ENCODE measurements at places on chromosomes 7 and 10. TPM values are rescaled to one million over a fixed set of nuclear protein-coding genes. Genes with fewer than 3 reads are reported as not detected.

GRCh38 chr7:43170571-43170970, 58.1 kb downstream of the HECW1 start:
- DNase-seq, result no peak
- H3K4me1 ChIP-seq, result no peaks in the 10 kb centered on the region
- no peak overlapping the region for H3K27ac ChIP-seq
- peaks cover 21% of the 10 kb centered on the region for H3K27me3 ChIP-seq

IMPDH1 gene
- polyA plus RNA-seq, result 25.7 TPM

DNA sequence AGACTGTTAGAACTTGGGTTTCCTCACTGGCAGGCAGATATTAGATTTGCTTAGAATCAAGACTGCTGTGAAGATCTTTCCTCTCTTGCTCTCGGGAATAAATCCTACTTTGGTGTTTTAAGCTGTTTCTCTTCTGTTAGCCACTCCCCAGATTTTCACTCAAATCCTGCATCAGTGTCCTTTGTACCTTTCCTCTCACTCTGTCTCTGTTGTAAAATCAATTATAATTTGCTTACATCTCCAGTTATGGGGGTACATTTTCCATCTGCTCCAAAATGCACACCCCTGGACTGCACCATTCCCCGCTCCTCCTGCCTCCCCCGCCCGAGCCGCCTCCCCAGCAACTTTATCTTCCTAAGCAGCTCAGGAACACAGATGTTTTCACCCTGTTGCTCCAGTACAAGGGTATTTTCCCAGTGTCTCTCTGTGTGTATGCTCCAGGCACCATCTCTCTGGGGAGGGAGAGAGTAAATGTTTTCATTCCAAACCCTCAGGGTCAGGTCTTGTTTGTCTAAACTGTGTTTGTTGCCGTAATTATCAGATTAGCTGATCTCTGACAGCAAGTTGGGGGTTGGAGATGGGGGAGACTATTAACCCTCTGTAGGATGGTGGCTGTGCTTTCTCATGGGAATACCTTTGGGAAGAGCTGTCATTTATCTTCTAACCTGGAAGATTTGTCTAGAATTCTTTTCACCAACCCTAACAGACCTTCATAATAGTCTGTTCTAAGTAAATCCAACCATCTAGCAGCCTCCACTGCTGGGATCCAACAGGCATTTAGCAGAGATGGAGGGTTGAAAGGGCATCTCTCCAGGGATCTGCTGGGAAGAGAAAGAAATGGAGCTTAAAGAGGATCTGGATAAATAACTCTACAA, 20.4 kb upstream of the GOT1 start:
- no peaks in the 10 kb centered on the region for H3K4me1 ChIP-seq
- H3K27me3 ChIP-seq, result peaks cover 42% of the 10 kb centered on the region
- H3K27ac ChIP-seq, result no peak overlapping the region
- H3K36me3 ChIP-seq, result no peaks in the 10 kb centered on the region
- no peak for DNase-seq

ATOH7 gene
- polyA plus RNA-seq, result not detected

FRAT2 gene
- polyA plus RNA-seq, result 8.1 TPM

TMEM213 gene
- polyA plus RNA-seq, result not detected

SEMA3D gene
- 1.7 TPM for polyA plus RNA-seq

- no peaks in the 10 kb centered on the region for H3K27me3 ChIP-seq
- DNase-seq, result no peak
- no peaks in the 10 kb centered on the region for H3K36me3 ChIP-seq
- H3K27ac ChIP-seq, result no peak overlapping the region
- no peaks in the 10 kb centered on the region for H3K4me1 ChIP-seq
- H3K4me3 ChIP-seq, result no peak overlapping the region
Measured at GRCh38 chr7:36522453-36523007, 132.9 kb downstream of the ANLN start.

- DNase-seq, result no peak
- H3K27ac ChIP-seq, result no peak overlapping the region
- H3K36me3 ChIP-seq, result no peaks in the 10 kb centered on the region
- H3K27me3 ChIP-seq, result peaks cover 4% of the 10 kb centered on the region
- no peak overlapping the region for H3K4me3 ChIP-seq
Measured at GRCh38 chr7:101736084-101736483, 81.3 kb upstream of the CUX1 start.

DNA sequence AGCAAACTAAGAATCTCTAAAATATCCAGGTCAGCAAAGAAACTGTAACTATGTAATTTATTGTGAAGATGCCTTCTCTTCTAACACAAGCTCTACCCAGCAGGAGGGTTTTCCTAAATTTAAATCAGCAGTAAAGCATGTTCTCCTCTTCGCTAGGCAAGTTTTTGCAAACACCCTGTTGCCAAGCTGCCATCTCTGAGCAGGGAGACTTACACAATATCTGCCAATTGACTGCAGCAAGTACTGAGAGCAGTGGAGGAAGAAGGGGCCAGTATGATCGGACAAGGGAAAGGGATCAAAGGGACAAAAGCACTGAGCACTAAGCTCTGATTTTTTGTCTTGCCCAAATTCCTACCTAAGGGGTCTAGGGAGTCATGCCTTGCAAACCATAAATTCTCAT, 16.0 kb upstream of the LANCL2 start:
- H3K27me3 ChIP-seq, result peaks cover 12% of the 10 kb centered on the region
- DNase-seq, result no peak
- H3K4me3 ChIP-seq, result no peak overlapping the region
- H3K36me3 ChIP-seq, result no peaks in the 10 kb centered on the region
- H3K27ac ChIP-seq, result no peak overlapping the region

DNA sequence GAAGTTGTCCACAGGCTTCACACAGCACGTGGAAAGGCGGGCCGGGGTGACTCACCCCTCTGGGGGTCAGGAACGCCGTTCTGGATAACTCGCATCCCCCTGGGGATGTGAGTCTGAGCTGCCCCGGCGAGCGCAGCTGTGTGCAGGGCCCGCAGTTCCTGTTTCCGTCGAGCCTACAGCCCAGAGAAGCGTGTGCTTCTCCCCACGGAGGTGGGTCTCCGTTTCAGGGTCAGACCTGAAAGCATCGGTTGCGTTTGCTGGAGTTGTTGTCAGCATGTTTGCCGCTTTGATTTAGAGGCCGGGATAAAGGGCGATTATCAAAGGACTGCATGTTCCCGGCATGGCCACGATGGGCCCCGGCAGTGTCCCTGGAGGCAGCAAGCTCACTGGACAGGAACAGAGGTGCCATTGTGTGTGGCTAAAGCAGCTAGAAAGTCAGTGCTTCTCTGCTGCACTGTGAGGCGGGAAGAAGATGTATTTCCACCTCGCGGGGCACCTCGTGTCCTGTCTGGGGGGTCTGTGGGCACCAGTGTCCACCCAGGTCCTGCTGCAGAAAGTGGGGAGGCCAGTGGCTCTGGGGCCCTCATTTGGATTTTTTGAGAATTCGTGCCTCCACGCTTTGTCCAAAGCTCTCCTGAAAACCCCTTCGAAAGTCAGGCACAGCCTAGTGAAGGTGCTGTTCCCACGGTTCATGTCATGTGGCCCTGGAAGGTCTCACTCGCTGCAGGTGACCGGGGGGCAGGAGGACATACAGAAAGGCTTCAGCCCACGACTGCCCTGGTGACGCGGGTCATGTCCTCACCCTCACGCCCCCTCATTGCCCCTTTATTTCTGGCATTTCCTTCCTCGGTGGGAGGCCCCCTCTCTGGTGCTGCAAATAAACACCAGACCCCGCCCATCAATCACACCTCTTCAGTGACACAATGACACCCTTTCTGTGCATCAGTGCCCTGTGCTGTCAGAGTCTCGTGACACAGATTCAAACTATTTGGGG, 27.4 kb upstream of the GDI2 start:
- peak overlapping the region; percentile 100 for H3K27ac ChIP-seq
- no peaks in the 10 kb centered on the region for H3K36me3 ChIP-seq
- peak overlapping the region; percentile 84 for H3K4me3 ChIP-seq
- peaks cover 86% of the 10 kb centered on the region for H3K4me1 ChIP-seq
- DNase-seq, result peak; percentile 91

EXOSC1 gene
- polyA plus RNA-seq, result 69.4 TPM

GRCh38 chr10:110618230-110618610, 25.9 kb upstream of the RBM20 start:
- no peak overlapping the region for H3K27ac ChIP-seq
- DNase-seq, result no peak
- peaks cover under 1% of the 10 kb centered on the region for H3K27me3 ChIP-seq
- H3K4me1 ChIP-seq, result peaks cover 8% of the 10 kb centered on the region

- no peak for DNase-seq
- no peaks in the 10 kb centered on the region for H3K36me3 ChIP-seq
- H3K4me1 ChIP-seq, result peaks cover 71% of the 10 kb centered on the region
- peak overlapping the region; percentile 86 for H3K27ac ChIP-seq
- peak overlapping the region; percentile 39 for H3K4me3 ChIP-seq
Measured at GRCh38 chr10:132549371-132549770, 11.8 kb downstream of the INPP5A start.

- no peak overlapping the region for H3K4me3 ChIP-seq
- H3K36me3 ChIP-seq, result no peaks in the 10 kb centered on the region
- no peak overlapping the region for H3K27ac ChIP-seq
- no peaks in the 10 kb centered on the region for H3K4me1 ChIP-seq
Measured at GRCh38 chr10:105339669-105340068, 698.6 kb downstream of the SORCS3 start.

DNA sequence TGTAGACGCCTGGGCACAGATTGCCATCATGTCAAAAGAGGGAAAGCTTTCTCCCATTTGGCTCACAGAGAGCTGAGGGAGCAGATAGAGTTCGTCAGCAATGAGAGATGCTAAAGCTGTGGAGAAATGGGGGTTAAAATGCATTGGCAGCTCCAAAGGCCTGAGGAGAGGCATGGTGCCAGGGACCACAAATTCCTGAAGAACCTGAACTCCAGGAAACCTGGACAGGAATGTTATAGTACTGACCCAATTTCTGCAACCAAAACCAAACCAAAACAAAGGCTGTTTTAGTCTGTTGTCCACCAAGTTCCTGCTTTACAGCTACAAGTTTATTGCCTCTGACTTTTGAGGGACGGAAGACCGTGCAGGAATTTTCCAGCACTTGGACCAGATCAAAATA, 575.7 kb downstream of the REEP3 start:
- no peaks in the 10 kb centered on the region for H3K4me1 ChIP-seq
- no peak for DNase-seq
- H3K36me3 ChIP-seq, result no peaks in the 10 kb centered on the region
- no peak overlapping the region for H3K27ac ChIP-seq
- no peak overlapping the region for H3K4me3 ChIP-seq
- H3K27me3 ChIP-seq, result no peaks in the 10 kb centered on the region

SPDYE2B gene
- 0.43 TPM for polyA plus RNA-seq

RPEL1 gene
- not detected for polyA plus RNA-seq

PLPP4 gene
- not detected for polyA plus RNA-seq

DNA sequence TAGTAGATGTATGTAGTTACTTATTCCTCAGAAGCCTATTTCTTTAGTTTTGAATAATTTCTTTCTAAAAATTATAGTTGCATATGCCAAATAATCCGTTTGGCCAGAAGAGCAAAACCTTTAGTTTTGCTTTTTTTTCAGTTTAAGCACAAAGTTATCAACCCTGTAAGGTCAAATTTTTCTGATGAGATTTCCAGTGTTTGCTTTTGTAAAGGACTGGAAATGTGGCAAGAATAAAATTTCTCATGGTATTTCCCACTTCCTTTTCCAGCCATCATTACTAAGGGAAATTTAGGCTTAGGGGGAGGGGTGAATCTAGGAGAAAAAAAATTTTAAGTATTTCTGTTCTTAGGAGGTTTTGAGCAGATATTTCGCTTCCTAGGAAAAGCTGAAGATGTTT, 7.6 kb downstream of the CALD1 start:
- H3K4me1 ChIP-seq, result peaks cover 8% of the 10 kb centered on the region
- H3K27ac ChIP-seq, result no peak overlapping the region
- no peak overlapping the region for H3K4me3 ChIP-seq

GRCh38 chr7:82156168-82156567, 287.4 kb downstream of the CACNA2D1 start:
- H3K4me3 ChIP-seq, result no peak overlapping the region
- DNase-seq, result no peak
- H3K27me3 ChIP-seq, result no peaks in the 10 kb centered on the region
- H3K36me3 ChIP-seq, result no peaks in the 10 kb centered on the region
- H3K27ac ChIP-seq, result no peak overlapping the region
- no peaks in the 10 kb centered on the region for H3K4me1 ChIP-seq

WNT16 gene
- 2.2 TPM for polyA plus RNA-seq

- H3K27me3 ChIP-seq, result peaks cover 58% of the 10 kb centered on the region
- H3K36me3 ChIP-seq, result no peaks in the 10 kb centered on the region
- H3K4me1 ChIP-seq, result no peaks in the 10 kb centered on the region
- DNase-seq, result no peak
Measured at GRCh38 chr7:98562871-98563495, 54.1 kb upstream of the NPTX2 start.

DNA sequence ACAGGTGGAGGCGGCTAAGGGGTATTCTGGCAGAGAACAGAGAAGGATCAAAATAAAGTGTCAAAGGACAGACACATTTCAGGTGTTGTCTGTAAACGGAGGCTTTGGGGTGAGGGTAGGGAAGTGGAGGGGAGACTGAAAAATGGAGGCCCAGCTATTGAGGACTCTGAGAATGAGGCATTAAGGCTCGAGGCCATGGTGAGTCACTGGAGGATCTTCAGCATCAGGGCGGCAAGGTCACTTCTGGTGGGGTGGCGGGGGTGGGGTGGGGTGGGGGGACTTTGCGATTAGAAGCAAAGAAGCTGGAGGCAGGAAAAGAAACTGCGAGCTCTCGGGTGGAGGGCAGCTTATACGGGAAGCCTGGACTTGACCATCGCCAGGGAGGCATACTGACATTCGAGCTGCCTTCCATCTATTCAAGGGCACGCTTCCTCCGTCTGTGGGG, 58.4 kb upstream of the PCGF5 start:
- peaks cover 31% of the 10 kb centered on the region for H3K4me1 ChIP-seq
- no peaks in the 10 kb centered on the region for H3K27me3 ChIP-seq
- no peak for DNase-seq
- H3K36me3 ChIP-seq, result no peaks in the 10 kb centered on the region

DNA sequence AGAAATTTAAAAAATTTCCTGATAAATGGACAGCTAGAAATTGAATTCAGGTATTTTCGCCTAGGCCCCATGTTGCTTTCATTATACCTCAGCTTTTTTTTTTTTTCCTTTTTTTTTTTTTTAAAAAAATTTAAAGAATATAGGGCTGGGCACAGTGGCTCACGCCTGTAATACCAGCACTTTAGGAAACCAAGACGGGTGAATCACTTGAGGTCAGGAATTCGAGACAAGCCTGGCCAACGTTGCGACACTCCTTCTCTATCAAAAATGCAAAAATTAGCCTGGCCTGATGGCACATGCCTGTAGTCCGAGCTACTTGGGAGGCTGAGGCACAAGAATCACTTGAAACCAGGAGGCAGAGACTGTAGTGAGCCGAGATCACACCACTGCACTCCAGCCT, 334.0 kb downstream of the SORCS1 start:
- H3K27me3 ChIP-seq, result no peaks in the 10 kb centered on the region
- H3K4me1 ChIP-seq, result no peaks in the 10 kb centered on the region
- H3K4me3 ChIP-seq, result no peak overlapping the region
- no peak for DNase-seq

CPA1 gene
- polyA plus RNA-seq, result not detected

TACR2 gene
- not detected for polyA plus RNA-seq

INSIG1 gene
- polyA plus RNA-seq, result 55.4 TPM

Measured in naive B cell (primary cell).